NCI-H187 (cell line): ENCODE measurements at places on chromosomes 4 and X.

- no peak for DNase-seq
Measured at GRCh38 chr4:2193326-2193725, 48.6 kb downstream of the HAUS3 start.

- no peak for DNase-seq
Measured at GRCh38 chr4:140937866-140938265, 181.7 kb upstream of the TBC1D9 start.

DNA sequence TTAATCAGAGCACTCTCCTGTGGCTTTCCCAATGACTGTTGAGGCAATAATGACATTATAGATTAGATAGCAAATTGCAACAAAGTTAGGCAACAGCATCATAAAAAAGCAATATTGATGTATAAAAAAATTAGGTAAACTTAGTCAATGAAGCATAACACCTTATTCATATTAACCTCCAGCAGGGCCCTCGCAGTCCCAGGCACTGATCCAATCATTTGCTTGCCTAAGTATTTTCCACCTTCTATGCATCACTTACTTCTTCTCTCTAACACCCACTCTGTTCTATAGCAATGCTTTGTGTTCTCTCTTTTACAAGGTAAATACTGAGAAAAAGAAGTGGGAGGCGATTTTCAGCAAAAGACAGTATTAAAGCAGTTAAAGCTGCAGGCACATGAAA, 833.5 kb upstream of the ADGRL3 start:
- no peak for DNase-seq

GRCh38 chrX:29671421-29671820, 543.9 kb upstream of the MAGEB2 start:
- DNase-seq: no peak
